ENCODE measurements at places on chromosomes 6 and 20.

DNA sequence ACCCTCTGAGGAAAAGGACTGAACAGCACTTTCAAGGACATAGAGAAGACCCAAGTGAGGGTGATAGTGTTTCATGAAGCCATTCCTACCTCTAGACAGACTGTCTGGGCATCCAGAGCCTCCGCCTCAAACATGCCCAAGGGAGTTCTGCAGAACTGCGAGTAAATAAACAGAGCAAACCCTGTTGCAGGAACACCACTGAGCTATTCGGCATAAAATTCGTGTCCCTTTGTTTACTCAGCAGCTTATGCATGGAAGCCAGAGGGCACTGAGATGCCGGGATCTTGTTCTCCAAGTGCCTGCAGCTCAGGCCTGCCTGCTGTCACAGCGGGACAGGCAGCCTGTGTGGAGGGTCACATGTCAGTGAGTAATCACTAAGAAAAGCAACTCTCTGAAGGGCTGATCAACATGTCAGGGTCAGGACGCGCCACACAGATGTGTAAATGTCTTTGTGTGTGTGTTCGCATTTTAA, 164.9 kb upstream of the HEY2 start:
- no peak for DNase-seq

DNA sequence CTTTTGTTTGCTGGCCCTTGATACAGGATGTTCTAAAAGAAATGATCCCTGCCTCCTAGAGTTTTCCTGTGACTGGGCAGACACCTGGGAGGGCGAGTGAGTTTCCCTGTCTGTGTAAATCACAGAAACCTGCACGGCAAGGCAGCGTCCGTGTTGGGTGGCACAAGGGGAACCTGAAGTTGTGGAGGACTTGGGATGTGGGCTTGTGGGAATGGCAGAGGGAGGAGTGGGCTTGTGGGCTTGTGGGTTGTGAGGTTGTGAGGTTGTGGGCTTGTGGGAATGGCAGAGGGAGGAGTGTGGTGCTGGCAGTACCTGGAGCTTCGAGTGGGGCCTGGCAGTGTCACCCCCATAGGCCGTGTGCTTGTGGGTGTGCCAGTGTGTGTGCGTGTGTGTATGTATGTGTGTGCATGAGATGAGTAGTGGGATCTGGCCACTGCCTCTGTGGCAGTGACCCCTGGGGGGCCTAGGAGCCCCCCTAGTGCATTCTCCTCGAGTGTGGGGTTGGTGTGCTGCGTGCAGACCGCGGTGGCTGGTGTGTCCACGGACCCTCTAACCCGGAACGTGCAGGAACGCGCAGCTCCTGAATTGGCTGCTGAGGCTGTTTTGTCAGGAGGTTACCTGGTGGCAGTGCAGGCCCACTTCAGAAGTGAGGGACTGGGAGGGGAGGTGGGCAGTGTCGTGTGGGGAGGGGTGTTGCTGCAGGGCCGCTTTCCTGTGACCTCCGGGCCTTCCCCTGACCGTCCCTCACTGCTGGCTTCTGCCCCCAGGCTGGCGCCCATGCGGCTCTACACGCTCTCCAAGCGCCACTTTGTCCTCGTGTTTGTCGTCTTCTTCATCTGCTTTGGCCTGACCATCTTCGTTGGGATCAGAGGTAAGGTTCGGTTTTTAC, 13.0 kb downstream of the TMEM181 start:
- no peak for DNase-seq

DNA sequence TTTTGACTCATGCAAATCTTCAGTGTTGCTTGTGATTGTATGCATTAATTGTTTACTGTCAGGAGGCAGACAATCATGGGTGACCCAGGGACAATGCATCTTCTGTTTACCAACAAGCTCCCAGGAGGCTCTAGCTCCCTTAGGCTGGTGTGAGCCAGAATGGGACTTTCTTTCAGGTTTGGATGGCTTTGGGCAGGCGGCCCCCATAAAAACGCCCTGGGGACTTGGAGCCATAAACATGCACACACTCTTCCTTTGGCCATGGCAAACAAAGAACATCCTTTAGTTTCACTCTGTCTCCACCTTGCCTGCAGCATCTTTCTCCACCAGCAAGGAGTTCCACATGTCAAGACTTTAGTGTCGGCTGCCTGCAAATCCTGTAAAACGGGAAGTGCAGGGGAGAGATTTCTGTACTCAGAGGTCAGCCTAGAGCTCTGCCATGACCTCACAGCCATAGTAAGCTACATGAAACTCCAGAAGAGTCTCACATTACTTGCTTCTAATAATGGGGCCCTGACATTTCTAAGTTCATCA, 127.6 kb downstream of the MAP3K7 start:
- DNase-seq, result no peak

GRCh38 chr20:5936238-5936637, 14.1 kb downstream of the TRMT6 start:
- no peak for DNase-seq

- no peak for DNase-seq
Observed at GRCh38 chr6:166112580-166112979, 55.1 kb downstream of the TBXT start.
